ENCODE measurements at places on chromosomes 16 and 17. TPM values are rescaled to one million over a fixed set of nuclear protein-coding genes. Genes with fewer than 3 reads are reported as not detected.

OR4D1 gene
- not detected for total RNA-seq

WDR45B gene
- total RNA-seq = 93.2 TPM

PRSS8 gene
- 1.2 TPM for total RNA-seq

TNFSF13 gene
- 0.51 TPM for total RNA-seq

STAC2 gene
- total RNA-seq = 0.93 TPM

CSH1 gene
- not detected for total RNA-seq

TBC1D26 gene
- not detected for total RNA-seq

DHRS7C gene
- total RNA-seq = not detected

C1QL1 gene
- total RNA-seq = 30.0 TPM

AANAT gene
- total RNA-seq = 0.34 TPM

Data from A549 treated with ZK216348 at 1 μM for 4 hours (cell line).